Lung (tissue), 17 donors: ENCODE measurements at places on chromosomes 6 and 20. TPM values are rescaled to one million over a fixed set of nuclear protein-coding genes. Genes with fewer than 3 reads are reported as not detected.

DNA sequence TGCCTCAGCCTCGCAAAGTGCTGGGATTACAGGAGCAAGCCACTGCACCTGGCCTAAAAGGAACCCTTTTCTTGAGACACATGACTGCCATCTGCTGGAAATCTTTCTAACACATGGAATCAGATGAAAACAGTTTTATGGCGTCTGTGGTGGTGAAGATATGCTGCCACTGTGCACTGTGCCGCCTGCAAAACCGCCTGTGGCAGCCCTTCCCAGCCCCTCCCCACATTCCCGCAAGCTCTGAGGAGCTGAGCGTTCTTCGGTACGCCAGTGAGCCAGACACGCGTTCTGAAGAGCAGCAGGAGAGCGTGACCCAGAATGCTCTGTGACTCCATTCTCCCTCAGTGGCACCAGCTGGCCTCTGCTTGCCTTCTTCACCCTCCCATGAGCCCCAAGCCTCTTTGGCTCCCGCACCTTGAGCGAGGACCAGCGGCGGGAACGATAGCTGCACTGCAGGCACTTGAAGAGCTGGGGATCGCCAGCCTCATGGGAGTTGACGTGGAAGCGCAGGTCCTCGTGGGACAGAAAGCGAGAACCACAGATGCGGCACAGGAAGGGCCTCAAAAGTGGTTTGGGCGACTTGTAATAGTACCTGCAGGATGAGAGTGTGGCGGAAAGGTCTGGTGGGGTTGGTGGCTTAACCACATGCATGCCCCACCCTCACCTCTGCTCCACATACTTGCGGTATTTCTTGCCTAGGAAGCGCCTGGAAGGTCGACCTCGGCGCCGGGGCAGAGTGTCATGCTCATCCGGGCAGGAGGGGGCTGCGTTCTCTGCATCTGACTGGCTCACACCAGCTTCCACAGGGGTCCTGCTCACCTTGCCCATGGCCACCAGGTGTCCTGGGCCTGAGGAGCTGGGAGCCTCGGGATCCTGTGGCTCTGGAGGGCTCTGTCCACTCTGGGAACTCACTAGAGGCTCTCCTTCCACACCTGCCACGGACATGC is 8.7 kb downstream of the ZNF335 start:
- DNase-seq, result peak; percentile 57

DNA sequence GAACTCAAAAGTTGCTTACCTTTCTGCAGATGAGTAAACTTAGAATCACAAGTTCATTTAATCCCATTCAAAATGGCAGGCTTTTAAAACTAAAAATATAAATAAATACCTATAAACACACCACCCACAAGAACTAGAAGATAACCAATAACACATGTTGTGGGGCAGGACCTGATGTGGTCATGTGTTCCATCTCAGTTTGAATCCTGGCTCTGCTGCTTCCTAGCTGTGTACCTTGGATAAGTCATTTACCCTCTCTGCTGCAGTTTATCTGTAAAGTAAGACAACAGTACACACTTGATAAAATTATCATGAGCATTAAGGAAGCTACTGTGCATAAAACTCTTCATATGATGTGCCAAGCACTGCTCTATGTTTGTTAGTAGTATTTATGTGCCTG is 22.0 kb downstream of the TRIM27 start:
- DNase-seq, result no peak

EBF4 gene
- 5.8 TPM for polyA plus RNA-seq

- no peak for DNase-seq
These were observed 50.4 kb downstream of the GNAS-AS1 start for GRCh38 chr20:58800134-58800871.

DNA sequence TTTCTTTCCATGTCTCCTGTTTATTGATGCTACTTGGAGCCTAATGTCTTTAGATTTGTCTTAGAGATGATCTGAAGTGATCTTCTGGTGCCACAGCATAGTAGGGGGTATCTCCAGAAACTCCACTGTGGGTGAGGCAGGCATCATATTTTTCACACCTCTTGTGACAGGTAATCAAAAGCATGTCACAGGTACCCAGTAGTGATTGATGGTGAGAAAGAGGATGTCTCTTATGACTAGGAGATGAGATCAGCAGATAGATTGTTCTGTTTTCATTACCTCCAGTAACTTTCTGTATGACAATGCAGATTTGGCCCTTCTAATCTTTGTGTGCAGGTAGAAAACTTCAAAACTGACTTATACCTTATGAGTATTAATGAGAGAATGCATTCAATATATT is 13.5 kb downstream of the NCOA7 start:
- DNase-seq, result no peak

DNA sequence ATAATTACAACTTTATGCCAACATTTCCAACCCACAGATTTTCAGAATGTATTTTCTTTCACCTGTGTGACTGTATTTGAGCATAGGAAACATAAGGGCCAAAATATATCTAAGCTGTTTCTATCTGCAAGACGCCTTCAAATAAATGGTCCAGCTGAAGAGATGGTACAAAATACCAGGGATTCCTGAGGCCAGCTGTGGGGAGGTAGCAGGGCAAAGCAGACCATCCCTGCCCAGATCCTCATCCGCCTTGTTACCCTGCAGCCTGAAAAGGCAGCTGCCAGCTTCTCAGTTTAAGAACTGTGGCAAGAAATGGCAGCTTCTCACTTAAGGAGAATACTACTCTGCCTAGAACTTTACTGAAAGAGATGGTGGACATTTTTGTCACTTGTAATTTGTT is 143.3 kb downstream of the KHDC1L start:
- no peak for DNase-seq

GRCh38 chr6:3624250-3625136 is 127.0 kb downstream of the PXDC1 start:
- DNase-seq, result no peak

IMPG1 gene
- not detected for polyA plus RNA-seq

DNA sequence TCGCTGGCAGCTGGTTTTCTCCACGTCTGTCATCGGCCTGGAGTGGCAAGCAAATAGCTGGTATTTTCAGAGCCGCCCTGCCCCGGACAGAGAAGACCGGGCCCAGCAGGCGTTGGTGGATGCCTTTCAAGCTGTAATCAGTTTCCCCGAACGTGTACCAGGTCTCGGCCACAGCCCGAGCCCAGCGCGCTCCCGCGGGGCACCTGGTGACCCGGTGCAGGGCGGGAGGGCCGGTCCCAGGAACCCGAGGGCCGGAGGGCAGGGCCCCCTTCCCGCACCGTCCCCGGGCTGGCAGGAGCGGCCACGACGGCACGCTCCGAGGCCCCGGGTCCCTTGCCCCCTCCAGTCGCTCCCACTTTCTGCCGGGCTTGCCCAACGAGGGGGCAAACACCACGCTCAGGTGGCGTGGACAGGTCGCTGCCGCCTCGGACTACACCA is 348 bp upstream of the PYGB start:
- peak; percentile 55 for DNase-seq

GRCh38 chr6:98827295-98828159 is 6.8 kb upstream of the POU3F2 start:
- DNase-seq, result no peak

DNA sequence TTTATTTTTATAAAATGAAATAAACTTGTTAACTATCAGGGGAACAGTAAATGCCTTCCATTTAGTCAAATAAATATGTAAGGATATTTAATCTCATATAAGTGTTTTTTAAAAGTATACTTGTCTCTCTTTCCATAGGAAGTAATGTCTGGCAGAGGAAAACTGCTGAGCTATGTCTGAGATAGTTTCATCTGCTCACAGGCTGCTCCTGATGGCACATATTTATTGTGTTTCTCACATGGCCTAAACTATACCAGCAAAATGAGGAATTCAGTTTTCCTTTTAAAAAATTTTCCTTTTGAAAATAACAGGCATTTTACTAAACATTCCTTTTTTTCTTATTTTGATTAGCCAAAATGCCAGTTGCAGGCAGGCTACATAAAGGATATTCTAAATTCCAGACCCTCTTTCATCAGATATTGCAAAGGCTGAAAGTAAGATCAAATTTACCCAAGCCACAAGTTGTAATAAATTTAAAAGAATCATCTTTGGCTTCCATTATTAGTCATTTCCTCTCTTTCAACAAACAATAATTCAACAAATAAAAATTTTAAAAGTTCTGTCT is 60.1 kb upstream of the RNF146 start:
- DNase-seq, result no peak

TMEM244 gene
- not detected for polyA plus RNA-seq

PRKN gene
- polyA plus RNA-seq, result 0.27 TPM

DNA sequence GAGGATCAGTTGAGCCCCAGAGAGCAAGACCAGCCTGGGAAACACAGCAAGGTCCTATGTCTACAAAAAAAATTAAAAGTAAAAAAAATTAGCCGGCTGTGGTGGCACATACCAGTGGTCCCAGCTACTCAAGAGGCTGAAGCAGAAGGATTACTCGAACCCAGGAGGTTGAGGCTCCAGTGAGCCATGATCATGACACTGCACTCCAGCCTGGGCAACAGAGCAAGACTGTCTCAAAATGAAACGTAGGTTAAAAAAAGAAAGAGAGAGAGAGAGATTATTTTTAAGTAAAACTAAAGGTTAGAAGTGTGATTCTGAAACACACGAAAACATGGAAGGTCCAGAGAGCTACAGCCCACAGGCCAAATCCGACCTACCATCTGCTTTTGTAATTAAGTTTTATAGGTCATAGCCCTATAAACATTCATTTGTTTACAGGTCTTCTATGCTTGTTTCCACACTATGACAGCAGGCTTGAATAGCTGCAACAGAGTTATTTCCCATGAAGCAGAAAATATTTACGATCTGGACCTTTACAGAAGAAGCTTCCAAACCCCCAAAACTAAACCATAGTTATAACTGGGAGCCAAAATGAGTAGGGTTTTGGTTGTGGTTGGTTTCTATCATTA is 279.7 kb downstream of the GMDS start:
- DNase-seq, result peak; percentile 50

STX11 gene
- 62.7 TPM for polyA plus RNA-seq

GRCh38 chr6:139801571-139802321 is 427.3 kb upstream of the CITED2 start:
- no peak for DNase-seq

DNA sequence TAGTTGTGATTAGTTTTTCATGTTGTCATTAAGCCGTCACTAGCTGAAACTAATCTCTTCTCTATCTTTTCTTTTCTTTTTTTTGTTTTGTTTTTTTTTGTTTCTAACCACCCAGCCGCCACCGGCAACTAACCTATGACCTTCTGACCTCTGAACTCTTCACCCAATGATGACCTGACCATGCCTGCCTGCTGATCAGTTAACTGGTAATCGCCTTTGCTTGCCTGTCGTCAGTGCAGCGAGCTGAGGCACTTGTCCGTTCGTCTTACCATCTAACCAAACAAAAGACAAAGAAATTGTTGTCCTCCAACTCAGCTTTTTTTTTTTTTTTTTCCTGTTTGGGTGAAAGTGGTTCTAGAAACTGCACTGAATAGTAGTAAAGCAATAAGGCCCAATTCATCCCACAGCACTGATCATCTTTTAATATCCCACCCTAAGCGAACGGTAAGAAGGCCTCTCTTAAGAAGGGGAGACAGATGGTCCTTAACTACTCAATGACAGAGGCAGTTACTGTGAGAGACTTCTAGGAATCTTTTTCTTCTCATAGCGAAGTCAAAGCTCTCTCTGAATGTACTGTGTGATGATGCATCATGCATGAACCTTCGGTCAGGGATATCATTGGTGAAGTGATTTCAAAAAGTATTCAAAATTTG is 156.2 kb downstream of the QKI start:
- no peak for DNase-seq

RNF39 gene
- polyA plus RNA-seq, result 1.0 TPM

DEFB115 gene
- polyA plus RNA-seq, result not detected

GRCh38 chr20:62448038-62448437 is 20.7 kb upstream of the RBBP8NL start:
- DNase-seq, result no peak

ANGPT4 gene
- 0.02 TPM for polyA plus RNA-seq

SERINC3 gene
- polyA plus RNA-seq, result 36.7 TPM

- no peak for DNase-seq
These were observed 1111.4 kb upstream of the CITED2 start for GRCh38 chr6:140485740-140486449.

KHDC1L gene
- 0.31 TPM for polyA plus RNA-seq

DNA sequence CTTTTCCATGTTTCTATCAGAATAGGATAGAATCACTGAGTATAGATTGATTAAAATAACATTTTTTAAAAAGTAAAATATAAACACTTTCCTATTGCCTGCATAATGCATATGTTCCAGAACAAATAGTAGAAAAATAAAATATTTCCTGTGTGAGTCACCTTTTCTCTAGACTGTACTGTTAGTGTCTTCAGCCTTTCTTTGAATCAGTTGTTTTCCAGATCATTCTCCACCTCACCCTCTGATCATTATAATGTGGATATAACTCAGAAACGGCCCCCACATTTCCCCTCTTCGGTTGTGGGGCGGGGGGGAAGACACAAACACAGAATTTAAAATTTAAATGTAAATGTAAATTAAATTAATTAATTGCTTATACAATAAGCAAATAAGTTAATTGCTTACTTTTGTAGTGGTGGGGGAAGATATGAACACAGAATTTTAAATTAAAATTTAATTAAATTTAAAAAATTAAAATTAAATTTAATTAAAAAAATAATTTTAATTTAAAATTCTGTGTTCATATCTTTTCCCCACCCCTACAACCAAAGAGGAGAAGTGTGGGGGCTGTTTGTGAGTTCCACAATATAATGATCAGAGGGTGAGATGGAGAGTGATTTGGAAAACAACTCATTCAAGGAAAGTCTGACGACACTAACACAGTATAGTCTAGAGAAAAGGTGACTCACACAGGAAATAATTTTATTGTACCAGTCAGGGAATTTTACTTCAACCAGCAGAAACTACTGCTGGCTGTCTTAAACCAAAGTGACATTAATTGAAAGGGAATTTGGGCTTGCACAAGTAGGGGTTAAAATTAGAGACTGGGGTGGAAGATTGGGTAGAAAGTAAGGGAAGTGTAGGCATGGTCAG is 37.1 kb upstream of the PROKR2 start:
- DNase-seq, result no peak

- no peak for DNase-seq
These were observed 52.3 kb upstream of the L3MBTL3 start for GRCh38 chr6:129966125-129966524.

- no peak for DNase-seq
These were observed 195.6 kb downstream of the PREX1 start for GRCh38 chr20:48632017-48632824.

ZSCAN16 gene
- 10.2 TPM for polyA plus RNA-seq

GRCh38 chr20:4775322-4776078 is 53.8 kb downstream of the PRND start:
- DNase-seq, result no peak

GRCh38 chr6:111192911-111193555 is 105.7 kb downstream of the SLC16A10 start:
- DNase-seq, result no peak

FOXA2 gene
- polyA plus RNA-seq, result 24.8 TPM

DNA sequence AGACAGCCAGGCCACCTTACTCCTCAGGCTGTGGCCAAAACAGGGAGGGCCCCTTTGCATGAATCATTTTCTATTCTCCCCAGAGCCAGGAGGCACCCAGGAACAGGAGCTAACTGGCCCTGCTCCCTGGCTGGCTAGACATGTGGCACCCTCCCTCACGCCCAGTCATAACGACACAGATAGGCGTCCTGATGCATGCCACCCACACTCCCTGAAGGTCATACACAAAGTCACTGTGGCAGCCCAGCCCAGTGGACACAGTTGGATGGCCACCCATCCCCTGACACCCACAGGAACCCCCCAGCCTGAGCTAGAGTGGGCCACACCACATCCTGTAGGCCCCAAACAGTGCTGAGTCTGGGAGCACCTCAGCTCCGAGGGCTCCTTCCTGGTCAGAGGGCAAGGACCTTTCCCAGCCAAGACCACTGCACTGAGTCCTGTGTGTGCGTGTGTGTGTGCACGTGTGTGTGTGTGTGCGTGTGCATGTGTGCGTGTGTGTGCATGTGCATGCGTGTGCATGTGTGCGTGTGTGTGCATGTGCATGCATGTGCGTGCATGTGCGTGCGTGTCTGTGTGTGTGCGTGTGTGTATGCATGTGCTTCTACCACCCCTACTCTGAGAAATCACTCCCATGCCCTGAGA is 21.6 kb downstream of the TFEB start:
- no peak for DNase-seq

FAM184A gene
- polyA plus RNA-seq, result 4.4 TPM
